ENCODE measurements at places on chromosomes 3 and 15.

DNA sequence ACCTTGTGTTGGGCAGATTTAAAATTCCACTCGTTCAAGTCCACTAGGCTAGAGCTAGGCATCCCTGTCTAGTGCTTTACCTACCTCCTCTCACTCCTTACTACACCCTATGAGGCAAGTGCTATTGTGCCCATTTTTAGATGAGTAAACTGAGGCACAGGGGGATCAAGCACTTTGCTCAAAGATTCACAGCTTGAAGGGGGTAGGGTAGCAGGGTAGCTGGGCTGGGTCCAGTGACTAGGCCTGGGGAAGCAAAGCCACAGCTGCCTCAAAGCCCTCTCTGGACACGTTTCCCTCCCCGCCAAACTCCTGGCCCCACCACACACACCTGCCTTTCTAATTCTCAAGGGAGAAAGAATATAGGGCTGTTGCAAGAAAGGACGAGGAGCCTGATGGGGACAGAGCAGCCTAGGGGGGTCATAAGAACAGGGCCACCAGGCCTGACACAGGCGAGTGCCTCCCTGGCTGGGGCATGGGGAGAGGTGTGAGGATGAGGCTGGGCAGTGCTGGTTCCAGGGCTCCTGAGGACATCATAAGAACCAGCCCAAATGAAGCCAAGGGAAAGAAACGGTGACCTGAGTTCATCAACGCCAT lies 34.8 kb upstream of the SFMBT1 start:
- DNase-seq = no peak

- DNase-seq = no peak
Measured at GRCh38 chr3:127367593-127367992, 79.7 kb upstream of the PRR20G start.

DNA sequence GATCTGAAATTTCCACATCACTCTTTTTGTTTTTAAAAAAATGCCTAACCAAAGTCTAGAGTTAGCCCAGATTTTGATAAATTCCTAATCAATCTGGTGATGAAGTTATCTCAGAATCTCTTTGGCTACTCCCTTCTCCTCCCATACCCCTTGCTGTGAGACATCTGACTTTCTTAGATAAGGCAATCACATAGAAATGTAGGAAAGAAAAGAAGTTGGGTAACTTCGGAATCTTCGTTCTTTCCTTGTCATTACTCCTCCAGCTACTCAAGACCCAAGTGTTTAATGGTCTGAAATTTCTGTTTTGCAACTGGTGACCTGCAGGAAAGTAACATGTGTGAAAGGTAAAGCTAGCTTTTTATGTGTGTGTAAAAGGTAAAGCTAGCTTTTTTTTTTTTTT lies 37.8 kb downstream of the MYL3 start:
- no peak for DNase-seq

GRCh38 chr3:23735535-23736326 lies 70.0 kb upstream of the UBE2E1 start:
- no peak for DNase-seq

- no peak for DNase-seq
Measured at GRCh38 chr15:31343831-31344230, 17.2 kb downstream of the KLF13 start.

GRCh38 chr15:41494190-41494921 lies 682 bp downstream of the ITPKA start:
- DNase-seq = no peak

GRCh38 chr15:74167891-74168331 lies 5.6 kb upstream of the ISLR start:
- no peak for DNase-seq

DNA sequence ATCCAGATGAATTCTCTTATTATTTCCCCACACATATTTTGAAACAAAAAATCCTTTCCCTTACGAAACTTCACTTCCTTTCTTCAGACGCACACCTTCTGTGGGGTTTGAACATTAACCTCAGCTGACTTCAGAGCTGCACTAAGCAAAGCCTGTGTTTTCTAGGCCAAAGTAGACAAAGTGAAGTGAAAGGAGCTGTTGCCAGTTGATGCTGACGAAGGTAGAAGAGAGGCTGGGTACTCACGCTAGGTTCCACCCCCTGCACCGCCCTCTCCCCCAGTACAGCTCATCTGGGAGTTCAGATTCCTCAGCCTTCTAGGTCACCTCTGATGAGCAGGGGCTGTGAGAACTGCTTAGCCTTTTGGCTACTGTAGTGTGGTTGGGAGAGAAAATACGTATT lies 24.1 kb downstream of the DUT start:
- DNase-seq = no peak

DNA sequence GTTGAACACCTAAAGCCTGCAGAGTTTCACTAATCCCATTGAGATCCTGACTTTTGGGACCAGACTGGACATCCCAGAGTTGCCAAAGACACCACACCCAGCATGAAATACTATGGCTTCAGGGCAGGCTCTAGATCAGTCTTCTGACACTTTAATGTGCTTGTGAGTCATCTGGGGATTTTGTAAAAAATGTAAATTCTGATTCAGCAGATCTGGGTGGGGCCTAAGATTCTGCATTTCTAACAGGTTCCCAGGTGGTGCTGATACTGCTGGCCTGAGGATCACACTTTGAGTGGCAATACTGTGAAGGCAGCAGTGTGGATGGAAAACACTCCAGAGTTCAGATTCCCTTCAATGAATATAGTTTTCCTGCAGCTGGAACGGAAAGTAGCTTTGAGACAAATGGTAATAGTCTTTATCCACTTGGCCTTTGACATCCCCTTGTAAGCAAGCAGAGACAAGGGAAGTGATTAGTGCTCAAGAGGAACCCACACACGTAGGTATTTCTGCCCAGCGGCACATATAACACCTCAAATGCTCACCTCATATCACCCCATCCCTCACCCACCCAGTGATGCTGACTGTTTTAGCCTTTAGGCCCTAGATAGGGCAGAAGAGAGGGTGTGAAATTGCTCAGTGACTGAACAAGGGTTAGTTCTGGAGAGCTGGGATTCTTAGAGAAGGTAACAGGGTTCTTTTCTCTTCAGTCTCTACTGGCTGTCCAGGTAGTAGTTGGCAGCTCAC lies 51.5 kb upstream of the GSK3B start:
- no peak for DNase-seq

DNA sequence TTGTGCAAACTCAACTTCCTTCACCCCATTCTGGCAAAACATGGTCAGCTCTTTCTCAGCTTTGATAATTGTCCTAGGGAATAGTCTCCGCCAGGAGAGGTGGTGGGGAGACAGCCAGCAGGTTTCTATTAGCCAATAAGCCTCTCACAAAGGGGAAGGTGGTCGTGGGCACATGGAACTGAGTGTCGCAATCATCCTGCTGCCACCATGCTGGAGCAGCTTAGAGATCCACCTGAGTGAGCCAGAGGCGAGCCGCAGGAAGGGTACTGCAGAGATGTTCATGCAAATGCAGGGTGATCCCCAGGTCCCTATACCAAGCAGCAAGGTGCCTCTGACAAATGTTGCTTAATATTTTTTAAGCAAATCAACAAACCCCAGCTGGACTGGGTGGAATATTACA lies 182.8 kb downstream of the RORA start:
- DNase-seq = no peak

GRCh38 chr3:156787001-156787400 lies 39.2 kb upstream of the LEKR1 start:
- no peak for DNase-seq

Data from Panc1 (cell line).